Activated CD8-positive, alpha-beta memory T cell treated with anti-CD3 and anti-CD28 coated beads for 48 hours (primary cell): ENCODE measurements at places on chromosomes 6 and 20.

DNA sequence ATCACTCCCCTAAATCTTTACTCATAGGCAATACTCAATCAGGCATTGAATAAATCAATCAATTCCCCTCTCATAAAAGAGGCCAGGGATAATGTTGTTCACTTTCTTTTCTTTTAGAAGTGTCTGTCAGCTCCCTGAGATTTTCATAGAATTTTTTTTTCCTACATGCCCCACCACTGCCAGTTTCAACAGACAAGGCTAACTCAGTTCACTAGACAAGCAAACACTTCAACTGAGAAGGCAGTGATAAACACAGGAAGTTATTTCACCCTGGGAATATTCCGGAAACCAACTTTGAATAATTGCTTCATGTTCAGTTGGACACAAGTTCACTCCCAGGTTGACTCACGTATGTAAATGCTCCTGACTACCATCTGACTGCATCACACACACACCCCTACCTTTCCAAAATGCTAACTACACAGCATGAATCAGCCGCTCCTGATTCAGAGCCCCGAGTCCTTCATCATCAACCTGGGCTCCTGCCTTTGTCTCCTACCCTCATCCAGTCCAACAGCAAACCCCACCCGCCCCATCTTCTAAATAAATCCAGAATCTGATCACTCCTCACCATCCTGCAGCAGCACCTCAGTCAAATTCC, 143.9 kb downstream of the BCAS1 start:
- DNase-seq: no peak

GRCh38 chr6:149318581-149319286, 1.2 kb downstream of the TAB2 start:
- no peak for DNase-seq

DNA sequence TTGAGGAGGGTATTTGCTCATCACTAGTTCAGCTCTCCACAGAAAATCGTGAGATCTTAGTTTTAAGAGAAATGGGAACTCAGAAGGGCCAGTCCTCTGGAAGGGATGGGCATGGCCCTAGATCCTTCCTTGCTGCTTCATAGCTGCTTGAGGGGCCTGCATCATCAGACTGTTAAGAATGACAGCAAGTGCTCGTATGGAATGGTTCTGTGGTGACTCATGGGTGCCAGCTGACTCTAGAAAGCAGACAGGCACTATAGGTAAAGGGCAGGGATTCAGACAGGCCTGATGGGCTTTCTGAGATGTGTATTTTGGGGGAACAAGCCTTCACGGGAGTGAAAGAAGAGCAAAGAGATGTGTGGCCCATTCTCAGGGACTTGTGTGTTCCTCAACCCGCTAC, 90.8 kb downstream of the MYLK4 start:
- DNase-seq: no peak

DNA sequence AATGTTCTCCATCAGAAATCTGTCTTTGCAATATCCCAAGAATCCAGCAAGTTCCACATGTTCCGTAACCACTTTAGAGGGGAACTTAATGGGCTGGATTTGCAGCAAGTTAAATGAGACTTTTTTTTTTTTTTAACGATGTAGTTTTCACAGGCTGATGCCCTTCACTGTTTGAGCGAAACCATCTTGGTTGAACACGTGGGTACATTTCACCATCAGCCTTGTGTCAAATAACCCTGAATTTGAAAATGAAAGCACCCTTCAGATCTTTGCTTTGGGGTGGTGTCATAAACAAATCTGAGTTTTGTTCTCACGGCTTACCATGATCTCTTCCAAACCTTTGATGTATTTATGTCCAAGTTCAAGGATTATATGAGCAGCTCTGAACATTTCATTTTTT, 73.7 kb upstream of the EXOC2 start:
- DNase-seq: no peak

DNA sequence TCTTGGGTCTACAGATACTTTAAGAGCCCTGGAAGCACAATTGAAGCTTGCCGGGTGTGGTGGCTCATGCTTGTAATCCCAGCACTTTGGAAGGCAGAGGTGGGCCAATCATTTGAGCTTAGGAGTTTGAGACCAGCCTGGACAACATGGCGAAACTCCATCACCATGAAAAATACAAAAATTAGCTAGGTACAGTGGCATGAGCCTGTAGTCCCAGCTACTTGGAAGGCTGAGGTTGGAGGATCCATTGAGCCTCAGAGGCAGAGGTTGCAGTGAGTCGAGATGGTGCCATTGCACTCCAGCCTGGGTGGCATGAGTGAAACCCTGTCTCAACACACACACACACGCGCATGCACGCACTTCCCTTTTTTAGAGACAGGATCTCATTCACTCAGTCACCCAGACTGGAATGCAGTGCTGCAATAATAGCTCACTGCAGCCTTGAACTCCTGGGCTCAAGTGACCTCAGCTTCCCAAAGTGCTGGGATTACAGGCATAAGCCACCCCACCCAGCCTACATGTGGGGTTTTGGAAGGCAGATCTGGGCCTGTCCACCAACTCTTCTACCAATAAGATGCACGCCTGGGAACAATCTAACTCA, 182.5 kb upstream of the JARID2 start:
- DNase-seq: no peak

DNA sequence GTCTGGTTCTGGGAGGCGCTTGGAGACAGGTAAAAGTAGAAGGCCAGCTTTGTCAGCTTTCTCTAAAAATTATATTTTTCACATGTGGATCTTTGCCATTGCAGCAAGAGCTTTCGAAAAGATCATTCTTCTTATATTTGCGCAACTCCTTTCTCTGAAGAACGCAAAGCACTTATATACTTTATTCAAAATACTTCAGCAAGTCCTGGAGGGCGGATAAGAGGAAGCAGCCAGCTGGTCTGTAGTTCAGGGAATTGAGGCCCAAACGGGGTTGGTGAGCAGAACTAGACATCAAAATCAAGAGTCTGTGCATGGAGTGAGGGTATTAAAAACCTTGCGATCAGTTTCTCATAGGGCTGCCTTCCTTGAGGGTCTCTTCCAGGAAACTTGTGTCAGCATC, 182.3 kb downstream of the DTNBP1 start:
- no peak for DNase-seq

DNA sequence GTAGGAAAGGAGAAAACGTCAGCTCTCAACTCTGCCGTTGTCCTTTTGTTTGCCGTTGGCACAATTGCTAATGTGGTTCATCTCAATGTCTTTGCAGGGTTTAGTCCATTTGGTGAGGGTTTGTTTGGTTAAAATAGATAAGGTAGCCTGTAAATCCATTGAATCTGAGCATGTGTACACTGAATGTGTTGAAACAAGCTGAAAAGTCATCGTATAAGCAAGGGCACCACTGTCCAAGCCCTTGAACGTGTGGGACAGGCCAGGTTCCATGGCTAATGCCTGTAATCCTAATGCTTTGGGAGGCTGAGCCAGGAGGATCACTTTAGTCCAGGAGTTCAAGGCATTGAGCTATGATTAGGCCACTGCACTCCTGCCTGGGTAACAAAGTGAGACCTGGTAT, 224.7 kb upstream of the PLCB4 start:
- DNase-seq: no peak

GRCh38 chr6:113980937-113981554, 10.1 kb upstream of the HDAC2 start:
- no peak for DNase-seq
